NCI-H2171 treated with DMSO at 0.1 percent for 48 hours (cell line): ENCODE measurements at places on chromosomes 4 and X.

DNA sequence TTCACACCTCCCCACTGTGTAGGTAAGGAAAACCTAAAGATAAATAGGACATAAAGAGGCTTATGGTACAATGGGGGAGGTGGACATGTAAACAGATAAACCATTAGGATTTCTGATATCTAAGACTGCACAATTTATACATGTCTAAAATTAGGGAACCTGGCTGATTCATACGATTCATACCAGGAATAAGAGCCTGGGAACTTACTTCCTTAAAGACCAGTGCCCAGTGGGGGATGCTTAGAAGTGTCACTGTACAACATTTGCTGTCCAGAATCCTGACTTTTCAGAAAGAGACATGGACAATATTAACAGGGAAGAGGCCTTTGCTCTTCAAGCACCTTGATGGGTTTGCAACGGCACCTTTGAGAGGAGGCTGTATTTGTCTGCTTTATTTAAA is 116.8 kb upstream of the KIT start:
- DNase-seq: no peak

DNA sequence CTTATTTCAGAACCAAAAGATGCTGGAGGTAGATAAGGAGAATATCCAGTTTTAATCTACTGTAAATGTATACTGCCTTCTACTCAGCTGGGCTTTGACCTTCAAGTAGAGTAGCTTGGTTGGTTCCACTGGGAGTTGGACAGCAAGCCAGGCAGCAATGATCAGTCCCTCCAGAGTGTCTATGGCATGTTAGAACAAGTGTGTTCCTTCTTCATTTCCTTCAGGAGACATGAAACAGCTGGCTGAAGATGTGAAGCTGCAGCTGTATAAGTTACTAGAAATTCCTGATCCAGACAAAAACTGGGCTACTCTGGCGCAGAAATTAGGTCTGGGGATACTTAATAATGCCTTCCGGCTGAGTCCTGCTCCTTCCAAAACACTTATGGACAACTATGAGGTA is 111.1 kb downstream of the NFKB1 start:
- peak; percentile 7 for DNase-seq

GRCh38 chr4:77617203-77617602 is 11.6 kb downstream of the CXCL13 start:
- DNase-seq: no peak

- no peak for DNase-seq
These were observed 360.4 kb downstream of the RAPGEF2 start for GRCh38 chr4:159463235-159463634.

DNA sequence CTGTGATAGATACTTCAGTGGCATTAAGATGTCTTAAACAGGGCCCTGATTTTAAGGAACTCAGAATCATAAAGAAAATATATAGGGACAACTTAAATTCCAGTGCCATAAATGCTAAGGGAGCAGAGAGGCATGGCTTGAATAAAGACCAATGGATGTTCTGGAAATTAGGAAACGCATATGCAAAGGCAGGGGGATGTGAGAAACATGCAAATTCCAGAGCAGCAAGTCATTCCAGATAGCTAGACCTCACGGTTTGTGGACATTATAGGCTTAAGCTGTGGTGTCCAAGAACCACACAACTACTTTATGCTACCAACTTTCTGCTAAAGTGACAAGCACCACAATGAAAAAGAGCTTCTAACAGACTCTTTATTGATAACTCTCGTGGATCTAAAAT is 132.6 kb upstream of the ANK2 start:
- no peak for DNase-seq

DNA sequence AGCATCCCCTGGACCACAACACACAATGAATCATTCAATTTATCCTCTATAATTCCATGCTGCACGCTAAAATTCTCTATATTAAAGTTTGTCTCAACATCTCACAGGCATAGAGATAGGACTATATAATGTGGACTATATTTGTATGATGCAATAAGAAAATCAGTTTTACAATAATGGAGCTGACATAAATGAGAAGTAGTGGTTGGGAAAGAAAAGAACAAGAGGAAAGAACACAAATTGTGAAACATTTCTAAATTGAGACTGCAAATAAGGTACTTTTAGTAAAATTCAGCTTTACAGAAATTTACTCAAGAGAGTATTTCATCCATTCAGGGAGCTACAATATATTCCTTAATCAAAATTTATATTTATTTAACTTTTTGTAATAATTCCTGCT is 120.4 kb downstream of the ARAP2 start:
- no peak for DNase-seq

DNA sequence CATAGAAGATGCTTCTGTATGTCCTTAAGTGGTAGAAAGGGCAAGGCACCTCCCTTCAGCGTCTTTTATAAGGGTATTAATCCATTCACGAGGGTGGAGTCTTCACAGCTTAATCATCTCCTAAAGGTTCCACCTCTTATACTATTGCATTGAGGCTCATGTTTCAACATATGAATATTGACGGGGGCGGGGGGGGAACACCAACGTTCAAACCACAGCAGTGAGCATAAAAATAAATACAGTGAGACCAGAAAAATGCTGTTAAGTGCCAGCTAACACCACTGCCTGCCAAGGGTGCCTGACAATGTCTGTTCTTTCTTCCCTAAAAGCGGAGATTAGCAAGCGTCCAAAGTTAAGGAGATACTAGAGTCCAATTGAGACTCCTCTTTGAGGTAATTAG is 323.3 kb downstream of the STK32B start:
- DNase-seq: no peak

DNA sequence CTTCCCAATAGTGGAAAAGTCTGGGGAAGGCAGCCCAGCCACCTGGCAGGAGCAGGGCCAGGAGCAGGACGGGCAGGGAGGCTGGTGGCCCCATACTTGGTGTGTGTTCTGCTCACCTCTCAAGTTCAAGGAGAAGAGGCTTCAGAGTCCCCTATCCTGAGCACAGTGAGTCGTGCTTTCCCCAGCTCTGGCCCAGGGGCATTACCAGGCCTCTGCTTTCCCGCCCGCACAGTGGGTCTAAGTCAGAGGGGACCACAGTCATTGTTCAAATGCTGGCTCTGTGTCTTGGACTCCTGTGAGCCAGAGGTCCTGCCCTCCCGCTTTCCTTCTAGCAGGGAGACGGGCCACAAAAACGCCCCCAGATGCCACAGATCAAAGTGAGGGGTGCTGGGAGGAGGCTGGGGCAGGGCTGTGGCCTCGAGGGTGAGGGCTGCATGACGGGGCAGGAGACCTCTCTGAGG is 27.6 kb downstream of the HTRA3 start:
- DNase-seq: no peak

DNA sequence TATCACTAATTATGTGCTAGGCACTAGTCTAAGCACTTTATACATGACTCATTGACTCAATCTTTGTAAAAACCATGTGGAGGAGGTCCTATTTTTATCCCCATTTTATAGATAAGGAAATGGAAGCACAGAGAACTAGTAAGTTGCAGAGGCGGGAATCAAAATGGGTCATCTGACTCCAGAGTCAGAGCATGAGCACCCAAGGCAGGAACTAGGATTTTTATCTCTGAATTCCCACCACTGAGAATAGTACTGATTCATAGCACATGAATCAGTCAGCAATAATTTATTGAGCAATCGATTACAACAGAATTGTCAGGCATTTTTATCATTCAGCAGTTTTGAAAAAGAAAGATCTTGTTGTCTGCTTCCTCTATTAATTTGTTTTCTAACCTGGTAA is 19.3 kb downstream of the SCARB2 start:
- no peak for DNase-seq

DNA sequence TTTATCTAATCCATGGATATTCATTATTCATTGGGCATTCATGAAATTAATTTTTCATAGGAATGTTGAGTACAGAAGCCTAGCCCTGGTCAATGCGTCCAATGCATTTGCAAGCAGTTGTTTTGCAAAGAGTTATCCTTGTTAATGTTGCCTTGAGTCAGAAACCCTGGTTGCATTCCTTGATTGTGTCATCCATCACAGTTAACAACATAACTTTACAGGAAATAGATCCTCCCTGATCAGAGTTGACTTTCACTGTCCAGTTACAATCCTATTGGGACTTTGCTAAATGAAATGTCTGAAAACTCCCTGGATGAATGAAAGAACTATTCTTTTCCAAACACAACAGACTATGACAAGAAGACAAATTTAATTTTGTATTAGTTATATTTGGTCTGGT is 924.3 kb upstream of the SLIT2 start:
- no peak for DNase-seq

DNA sequence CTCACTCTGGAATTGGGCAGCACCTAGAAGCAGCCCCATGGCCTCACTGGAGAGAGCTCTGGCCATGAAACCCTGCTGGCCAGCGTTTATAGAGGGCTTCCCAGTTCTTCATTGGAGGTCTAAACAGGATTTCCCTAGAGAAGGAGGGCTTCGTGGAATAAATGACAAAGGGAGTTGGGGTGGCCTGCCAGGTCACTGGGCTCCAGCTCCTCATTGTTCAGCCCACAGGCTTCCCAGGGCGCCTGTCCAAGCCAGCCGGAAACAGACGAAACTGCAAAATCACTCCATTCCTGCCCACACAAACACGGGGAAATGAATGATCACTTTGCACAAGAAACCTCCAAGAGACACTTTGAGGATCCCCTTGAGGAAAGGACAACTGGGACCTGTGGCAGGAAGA is 189.7 kb downstream of the TSPAN5 start:
- DNase-seq: no peak

GRCh38 chr4:86442881-86443280 is 83.0 kb upstream of the MAPK10 start:
- DNase-seq: no peak

- DNase-seq: no peak
These were observed 118.2 kb downstream of the NAF1 start for GRCh38 chr4:163048447-163048846.

DNA sequence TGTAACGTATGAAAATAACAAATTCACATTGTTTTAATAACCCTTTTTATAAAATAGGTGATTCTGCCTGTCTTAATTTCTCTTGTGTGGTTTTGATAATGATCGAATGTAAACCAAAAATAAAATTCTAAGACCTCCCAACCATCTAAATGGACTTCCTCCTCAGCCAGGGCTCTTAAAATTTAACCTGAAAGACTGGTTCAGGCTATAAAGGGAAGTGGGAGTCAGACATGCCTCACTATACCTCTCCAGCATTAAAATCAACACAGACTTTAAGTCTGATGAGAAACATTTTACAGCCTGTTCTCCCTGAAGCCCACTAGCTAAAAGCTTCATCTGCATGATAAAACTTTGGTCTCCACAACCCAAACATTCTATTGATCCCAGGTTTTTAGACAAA is 97.6 kb upstream of the STIM2 start:
- no peak for DNase-seq

GRCh38 chrX:41733939-41734338 is 10.0 kb downstream of the GPR82 start:
- no peak for DNase-seq

DNA sequence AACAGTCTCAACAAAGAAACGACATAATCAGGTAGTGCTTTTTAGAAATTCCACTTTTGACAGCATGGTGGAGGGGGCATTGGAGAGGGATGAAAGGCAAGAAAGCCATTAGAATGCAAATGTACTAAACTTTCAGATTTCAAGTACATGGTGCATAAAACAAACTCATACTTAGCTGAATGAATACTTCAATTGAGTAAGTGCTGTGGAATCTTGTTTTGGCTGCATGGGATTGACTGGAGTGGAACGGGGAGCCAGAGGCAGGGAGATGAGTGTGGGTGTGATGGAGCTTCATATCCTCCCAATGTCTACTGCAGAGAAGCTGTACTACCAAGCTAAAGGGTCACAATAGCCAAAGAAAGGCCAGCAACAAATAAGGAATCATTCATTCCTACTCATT is 52.4 kb downstream of the USP46 start:
- no peak for DNase-seq

DNA sequence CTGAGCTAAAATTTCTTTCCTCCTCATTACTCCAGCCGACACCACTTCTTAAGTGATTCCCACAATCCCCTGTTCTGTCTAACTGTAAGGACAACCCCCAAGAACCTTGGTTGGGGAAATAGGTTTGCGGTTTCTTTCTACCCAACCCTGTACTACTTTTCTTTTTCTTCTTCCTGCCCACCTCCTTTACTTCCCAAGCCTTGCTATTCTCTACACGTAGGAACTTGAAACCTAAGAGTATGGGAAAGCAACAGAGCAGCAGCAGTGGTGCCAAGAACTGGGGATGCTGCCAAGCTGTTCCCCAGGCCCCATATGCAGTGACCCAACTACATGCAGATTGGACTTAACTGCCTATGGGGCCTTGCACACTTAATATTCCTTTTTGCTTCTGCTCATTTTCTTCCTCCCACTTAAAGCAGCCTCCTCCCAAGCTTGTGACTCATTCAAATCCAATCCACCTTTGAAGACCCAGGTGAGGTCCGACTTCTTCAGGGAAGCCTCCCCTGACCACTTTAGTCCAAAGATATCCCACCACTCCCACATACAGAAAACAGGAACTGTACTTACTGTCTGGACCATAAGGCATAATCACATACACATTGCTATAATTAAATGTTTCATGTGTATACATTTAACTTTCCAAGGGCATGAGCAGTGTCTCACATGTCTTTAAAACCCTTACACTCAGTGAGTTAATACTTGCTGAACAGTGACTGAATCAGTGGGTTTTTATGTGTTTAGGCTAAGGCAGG is 1.7 kb downstream of the FAM120C start:
- no peak for DNase-seq

DNA sequence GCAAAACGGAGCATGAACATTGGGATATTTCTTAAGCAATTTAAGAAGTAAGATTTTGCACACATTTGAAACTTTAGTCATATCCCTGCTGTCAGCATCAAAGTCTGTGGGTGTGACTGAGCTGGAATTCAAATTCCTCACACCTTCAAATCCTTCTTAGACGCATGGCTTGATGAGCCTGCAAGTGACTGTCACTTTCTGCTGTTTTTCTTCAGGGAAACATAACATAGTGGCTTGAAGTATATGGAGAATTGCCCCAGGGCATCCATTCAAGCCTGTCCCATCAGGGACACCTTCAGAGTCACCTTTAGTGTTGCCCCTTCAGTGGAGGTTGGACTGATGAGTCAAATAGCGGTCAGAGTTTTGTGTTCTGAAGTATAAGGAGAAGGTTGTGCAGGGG is 17.4 kb downstream of the FHDC1 start:
- DNase-seq: no peak

- DNase-seq: no peak
These were observed 170.7 kb upstream of the PUDP start for GRCh38 chrX:7318661-7319060.

DNA sequence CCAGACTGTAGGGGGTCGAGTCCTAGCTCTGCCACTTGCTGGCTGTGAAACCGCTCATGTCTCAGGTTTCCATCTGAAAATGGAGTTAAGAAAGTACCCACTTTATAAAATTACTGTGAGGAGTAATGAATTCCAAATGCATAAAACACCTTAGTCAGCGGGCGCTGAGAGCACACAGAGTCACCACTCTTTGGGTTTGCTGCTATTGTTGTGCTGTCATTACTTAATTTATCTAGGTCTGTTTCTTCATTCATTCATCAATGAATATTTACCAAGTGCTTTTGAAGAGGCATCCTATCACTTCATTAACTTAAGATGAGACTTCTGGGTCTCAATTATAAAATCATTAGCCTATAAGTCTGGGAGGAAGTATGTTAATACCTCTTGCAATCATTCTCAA is 317.3 kb downstream of the FBXW7 start:
- no peak for DNase-seq
